Thymus (tissue), 14 donors: ENCODE measurements at places on chromosomes 2 and 18.

DNA sequence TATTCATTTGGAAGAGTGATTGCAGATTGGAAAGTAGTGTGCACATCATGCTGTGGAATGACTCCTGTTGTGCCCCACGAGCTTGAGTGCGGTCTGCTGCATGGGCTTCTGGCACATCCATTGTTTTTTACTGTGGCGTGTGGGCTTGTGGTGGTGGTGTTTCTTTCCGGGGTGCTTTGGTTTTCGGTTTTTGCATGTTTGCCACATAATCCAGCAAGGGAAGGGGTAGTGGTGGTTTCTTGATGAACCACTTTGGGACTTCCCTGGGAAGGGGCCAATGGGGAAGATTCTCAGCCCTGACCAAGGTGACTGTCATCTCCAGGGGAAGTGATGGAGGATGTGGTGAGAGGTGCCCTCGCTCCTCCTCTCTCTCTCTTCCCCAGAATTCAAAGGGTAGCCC lies 57.0 kb downstream of the COA5 start:
- DNase-seq, result no peak

- no peak for DNase-seq
These were observed 102.6 kb downstream of the HNMT start for GRCh38 chr2:138066841-138067240.

DNA sequence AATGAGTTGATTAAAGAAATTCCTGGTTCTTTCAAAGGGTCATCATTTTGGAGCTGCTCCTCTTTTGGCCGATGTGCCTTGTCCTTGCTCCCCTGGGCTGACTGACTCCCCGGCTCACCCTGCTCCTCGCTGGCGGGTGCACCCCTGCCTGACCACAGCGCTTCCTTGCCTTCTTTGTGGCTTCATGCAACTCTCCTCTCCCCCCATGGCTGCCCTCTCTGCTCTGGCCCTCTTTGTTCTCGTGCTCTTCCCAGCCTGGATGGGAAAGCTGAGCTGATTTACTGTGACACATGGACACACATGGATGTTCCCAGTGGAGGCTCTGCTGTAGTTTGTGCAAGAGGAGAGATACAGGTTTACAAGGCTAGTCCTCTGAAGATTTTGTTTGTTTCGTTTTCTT lies 234.6 kb downstream of the HAUS1 start:
- DNase-seq, result no peak

DNA sequence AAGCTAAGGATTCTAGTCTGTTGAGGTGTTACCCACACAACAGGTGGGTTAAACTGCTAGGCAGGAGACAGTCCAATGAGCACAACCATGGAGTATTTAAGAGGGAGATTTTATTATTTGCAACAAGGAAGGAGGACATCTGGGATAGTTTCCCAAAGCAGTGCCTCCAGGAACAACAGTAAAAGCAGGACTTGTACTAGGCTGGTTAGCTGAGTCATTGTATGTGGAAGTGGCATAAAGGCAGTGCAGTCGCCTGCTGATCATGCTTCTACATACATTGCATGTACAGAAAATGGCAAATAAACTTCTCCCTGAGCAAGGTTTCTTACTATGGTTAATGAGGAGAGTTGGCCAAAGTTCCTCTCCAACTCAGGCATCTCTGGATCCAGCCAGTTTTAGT lies 46.1 kb upstream of the CYTIP start:
- no peak for DNase-seq

- DNase-seq, result no peak
These were observed 211.3 kb upstream of the APCDD1 start for GRCh38 chr18:10242936-10243680.

DNA sequence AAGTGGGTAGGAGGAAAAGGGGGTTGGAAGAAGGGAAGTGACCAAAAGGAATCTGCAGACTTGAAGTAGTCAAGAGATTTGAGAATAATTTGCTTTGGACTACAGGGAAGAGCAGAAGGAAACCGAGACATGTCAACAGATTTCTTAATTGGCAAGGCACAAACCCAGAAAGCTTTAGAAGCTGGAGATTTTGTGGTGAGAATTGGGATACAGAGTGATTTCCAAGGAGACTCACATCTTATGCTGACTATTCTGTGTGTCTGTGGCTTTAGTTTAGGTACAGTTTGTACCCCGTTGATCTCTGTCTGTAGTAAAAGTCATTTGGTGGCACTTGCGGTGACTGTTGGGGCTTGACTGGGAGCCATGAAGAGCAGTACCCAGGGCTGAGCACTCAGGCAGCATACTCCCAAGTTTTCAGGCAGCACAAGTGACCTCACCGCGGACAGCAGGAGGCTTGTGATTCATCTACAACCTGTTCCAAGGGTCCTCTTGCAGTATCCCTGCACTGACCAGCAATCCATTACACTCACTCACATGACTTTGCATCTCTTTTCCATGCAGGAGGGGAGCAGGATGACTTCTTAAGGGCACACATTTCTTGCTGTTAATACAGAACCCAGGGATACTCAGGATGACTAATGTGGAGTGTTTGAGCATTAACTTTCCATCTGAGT lies 97.1 kb upstream of the TNP1 start:
- DNase-seq, result no peak

GRCh38 chr2:44207102-44207501 lies 38.4 kb downstream of the PPM1B start:
- no peak for DNase-seq

GRCh38 chr2:109127556-109127955 lies 1.4 kb upstream of the SH3RF3 start:
- no peak for DNase-seq

DNA sequence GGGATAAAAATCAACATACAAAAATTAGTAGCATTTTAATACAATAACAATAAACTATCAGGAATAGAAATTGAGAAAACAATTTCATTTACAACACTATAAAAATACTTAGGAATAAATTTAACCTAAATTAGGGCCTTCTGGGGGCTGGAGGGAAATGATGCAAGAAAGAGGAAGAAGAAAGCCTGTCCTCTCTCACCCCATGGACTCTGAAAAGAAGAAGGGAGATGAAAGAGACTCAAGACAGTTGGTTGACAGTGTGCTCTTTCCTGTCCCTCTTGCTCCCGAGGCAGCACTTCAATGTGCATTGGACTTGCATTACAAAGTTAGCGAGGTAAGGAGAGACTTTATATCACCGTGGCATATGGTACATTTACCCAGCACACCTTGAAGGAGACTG lies 88.5 kb downstream of the VAPA start:
- no peak for DNase-seq

GRCh38 chr2:105294844-105295481 lies 34.6 kb downstream of the TGFBRAP1 start:
- no peak for DNase-seq

DNA sequence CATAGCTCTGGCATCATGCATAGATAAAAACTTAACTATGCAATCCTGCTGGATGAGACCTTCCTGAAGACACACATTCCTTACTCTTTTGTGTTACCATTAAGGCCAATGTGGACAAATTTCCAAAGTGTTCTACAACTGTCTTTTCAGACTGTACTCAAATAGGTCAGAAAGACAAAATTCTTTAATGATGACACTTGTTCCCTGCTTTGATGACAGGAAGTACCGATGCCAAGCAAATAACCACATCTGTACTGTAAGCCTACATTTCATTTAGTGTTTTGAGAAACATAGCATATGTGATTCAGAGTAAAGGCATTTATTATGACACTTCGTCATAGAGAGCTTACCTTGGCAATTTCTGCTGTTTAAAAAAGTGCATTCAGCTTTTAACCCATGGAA lies 55.0 kb downstream of the PMAIP1 start:
- DNase-seq, result no peak

DNA sequence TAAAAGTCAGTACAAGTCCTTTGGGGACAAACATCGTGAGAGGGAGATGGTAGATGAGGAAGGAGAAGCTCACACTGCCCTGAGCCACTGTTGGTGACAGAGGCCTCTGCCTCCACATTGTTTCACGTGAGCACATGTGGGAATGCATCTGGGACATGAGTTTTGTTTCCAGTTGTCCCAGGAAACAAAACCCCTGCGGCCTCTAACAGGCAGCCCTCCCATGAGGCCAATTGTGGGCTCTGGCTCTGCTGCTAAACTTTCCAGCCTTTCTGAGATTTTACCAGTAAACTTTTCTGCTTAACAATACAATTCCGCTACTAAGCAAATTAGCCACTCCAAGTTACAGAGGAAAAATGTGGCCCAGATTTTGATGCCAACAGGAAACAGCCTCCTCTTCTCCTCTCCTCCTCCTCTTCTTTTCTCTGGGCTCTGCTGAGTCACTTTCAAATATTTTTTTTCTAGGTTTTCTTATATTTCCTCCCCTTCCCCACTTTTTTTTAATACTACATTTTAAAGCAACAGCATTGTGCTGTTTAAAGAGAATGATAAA lies 23.4 kb upstream of the LRRC30 start:
- no peak for DNase-seq

DNA sequence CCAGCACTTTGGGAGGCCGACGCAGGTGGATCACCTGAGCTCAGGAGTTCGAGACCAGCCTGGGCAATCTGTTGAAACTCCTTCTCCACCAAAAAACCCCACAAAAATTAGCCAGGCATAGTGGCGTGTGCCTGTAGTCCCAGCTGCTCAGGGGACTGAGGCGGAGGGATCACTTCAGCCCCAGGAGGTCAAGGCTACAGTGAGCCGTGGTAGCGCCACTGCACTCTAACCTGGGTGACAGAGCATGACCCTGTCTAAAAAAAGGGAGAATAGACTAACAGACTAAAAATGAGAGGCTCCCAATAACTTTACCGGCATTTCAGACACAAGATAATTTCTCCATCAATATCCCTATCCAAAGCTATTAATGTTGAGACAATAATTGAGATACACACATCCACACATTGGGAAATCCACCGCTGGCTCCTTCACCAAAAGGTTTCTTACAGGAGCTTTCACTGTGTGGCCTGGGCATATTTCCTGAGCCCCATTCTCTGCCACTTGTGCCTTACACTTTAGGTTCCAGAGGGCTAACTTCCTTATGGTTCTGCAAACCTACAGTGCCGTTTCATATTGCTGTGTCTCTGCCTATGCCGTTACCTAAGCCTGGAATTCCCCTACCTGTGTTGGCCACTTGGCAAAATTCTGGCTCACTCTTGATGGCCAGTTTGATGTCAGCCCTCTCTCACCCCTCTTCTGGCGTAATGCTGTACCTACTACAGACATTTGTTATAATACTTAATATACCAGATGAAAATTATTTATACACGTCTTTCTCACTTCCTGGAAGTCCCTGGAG lies 115.8 kb upstream of the ZFP36L2 start:
- DNase-seq, result no peak

GRCh38 chr2:75495862-75496261 lies 64.9 kb downstream of the EVA1A start:
- DNase-seq, result no peak

- no peak for DNase-seq
These were observed 970.5 kb upstream of the SLC39A10 start for GRCh38 chr2:194686569-194686968.

DNA sequence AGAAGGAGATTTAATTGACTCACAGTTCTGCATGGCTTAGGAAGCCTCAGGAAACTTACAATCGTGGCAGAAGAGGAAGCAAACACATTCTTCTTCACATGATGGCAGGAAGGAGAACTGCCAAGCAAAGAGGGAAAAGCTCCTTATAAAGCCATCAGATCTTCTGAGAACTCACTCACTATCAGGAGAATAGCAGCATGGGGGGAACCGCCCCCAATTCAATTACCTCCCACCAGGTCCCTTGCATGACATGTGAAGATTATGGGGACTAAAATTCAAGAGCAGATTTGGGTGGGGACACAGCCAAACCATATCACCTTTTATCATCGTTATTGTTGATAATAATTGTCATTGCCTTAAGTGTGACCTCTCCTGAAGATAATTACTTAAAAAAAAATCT lies 197.9 kb upstream of the SLC14A2 start:
- no peak for DNase-seq

GRCh38 chr2:112954364-112954763 lies 23.4 kb upstream of the IL36G start:
- no peak for DNase-seq
